ENCODE measurements at places on chromosomes 3 and 15.

DNA sequence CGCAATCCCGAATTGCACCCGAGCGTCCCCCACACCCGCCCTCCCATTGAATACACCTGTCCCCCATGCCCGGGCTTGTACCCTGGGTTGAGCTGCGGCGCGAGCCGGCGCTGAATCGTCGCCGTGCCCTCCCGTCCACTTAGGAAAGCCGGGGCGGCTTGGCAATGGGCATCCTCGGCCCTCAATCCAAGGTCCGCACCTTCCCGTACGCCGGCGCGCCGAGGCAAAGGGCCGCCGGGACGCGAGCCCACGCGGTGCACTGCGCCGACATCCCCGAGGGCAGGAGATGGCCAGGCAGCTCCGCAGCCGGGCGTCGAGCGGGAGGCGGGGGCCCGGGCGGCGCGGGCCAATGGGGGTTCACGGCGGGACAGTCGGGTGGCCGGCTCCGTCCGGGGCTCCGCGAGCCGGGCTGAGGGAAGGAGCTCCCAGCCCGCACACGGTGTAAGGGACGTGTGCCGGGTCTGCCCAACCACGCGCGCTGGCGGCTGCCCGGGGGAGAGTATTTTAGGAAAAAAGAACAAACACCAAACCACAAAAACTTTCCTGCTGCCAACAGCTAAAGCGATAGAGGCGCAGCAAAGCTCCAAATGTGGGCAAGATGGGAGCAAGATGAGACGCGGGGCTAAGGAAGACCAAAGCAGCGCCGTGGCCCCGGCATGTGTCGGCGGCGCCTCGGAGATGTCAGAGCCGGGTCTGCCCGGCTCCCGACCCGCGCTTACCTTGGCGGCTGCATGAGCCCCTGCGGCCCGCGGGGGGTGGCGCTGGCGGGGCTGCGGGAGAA is 621 bp downstream of the RGMA start:
- DNase-seq, result no peak

DNA sequence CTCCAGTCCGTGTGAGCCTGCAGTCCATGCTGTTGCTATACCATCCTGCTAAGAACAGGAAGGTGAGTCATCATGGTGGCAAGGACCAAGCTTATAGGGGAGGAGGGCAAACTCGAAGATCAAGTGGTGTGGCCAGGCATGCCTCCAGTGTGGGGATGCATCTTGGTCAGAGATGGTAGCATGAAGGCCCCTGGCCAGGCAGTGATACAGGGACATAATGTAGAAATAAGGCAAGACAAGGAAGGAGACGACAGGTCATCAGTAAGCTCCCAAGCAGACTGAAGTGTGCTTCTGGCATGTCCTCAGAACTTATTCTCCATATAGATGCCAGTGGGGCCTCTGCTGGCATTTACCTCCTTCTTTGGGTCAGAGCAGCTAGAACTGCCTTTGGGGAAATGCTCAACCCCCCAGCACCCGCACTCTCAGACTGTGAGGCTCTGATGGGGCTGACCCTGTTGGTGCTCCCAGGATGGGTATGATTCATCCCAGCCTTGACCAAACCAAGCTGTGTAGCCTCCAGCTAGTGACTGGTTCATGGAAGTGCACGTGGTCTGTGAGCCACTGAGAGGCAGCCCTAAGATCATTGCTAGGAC is 52.5 kb upstream of the ATP2B2 start:
- DNase-seq, result no peak

- no peak for DNase-seq
Measured at GRCh38 chr3:128324911-128325592, 141.6 kb downstream of the DNAJB8 start.

- DNase-seq, result no peak
Measured at GRCh38 chr3:101865751-101866509, 16.6 kb downstream of the NFKBIZ start.

GRCh38 chr3:125496701-125497100 is 23.3 kb downstream of the SNX4 start:
- DNase-seq, result no peak

GRCh38 chr3:179415377-179415776 is 35.9 kb downstream of the GNB4 start:
- no peak for DNase-seq

DNA sequence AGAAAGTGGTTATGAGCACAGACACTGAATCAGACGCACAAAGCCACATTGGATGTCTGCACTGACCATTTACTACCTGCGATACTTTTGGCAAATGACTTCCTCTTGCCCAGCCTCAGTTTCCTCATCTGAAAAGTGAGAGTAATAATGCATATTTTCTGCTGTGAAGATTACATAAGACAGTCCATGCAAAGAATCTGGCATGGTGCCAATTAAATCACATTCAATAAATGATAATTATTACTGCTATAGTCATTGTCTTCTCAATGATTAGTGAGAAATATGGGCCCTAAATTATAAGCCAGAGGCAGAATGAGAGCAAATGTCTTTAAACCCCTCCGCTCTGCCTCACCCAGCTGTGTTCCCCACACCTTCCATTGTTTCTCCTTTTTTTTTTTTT is 16.0 kb upstream of the BCL2L10 start:
- DNase-seq, result no peak

DNA sequence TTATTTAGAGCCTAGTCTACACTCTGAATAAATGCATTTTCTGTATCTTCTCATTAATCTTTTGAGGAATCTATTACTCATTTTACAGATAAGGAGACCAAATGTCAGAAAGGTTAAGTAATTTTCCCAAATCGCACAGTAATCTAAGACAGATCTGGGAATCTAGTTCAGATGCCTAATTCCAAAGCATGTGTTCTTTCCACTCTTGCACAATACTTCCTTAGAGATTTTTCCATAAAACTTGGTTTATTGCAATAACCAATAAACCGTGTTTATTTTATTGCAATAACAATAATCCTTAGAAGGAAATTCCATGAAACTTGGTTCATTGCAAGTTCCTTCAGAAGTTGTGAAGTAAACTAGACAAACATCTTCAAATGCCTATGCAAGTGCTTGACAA is 17.4 kb upstream of the COL8A1 start:
- no peak for DNase-seq

GRCh38 chr15:64930778-64931371 is 19.2 kb downstream of the ANKDD1A start:
- DNase-seq, result no peak

GRCh38 chr3:64505419-64505818 is 182.4 kb downstream of the ADAMTS9 start:
- DNase-seq, result no peak

GRCh38 chr3:146823622-146824021 is 218.5 kb upstream of the PLSCR5 start:
- DNase-seq, result no peak

GRCh38 chr3:183188895-183189462 is 26.4 kb upstream of the LAMP3 start:
- no peak for DNase-seq

- DNase-seq, result no peak
Measured at GRCh38 chr3:129827765-129828164, 65.7 kb downstream of the TMCC1 start.

Data from cortex of kidney (tissue), 1 donor.